ENCODE measurements at places on chromosomes 7 and 10. TPM values are rescaled to one million over a fixed set of nuclear protein-coding genes. Genes with fewer than 3 reads are reported as not detected.

PCDH15 gene
- 0.18 TPM for total RNA-seq

JCAD gene
- total RNA-seq, result 40.7 TPM

DNA sequence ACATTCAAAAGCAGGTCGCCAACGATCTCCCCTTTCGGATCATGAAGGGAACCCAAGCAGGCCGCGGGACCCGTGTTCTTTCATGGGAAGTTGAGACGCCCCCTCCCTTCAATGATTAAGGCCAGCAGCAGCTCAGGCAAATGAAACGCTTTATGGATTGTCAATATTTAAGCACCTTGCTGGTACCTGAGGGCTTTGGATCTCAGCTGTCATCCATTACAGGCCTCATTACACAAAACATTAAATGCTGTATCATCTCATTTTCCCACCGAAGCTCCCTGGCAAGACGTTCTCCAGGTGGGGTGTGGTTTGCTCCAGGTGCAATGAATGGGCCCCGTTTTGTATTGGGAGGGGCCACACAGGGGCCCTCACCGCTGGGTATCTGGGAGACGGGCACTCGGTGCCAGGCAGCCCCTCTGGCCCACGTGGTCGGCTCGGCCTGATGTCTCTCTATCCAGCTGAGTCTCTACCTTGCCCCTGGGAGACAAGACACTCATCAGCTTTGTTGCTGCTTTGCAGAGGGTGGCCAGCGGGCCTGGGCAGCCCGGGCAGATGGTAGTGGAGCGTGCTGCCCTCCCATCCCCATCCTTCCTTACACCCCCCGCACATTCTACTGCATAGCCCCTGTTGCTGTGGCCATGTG lies 456.1 kb upstream of the FOXK1 start:
- DNase-seq, result no peak

- DNase-seq, result no peak
These were observed 50.3 kb downstream of the ASB13 start for GRCh38 chr10:5616046-5616445.
